AG04449 (cell line): ENCODE measurements at places on chromosomes 5 and 9.

GRCh38 chr5:85545129-85545528 is 1072.6 kb upstream of the COX7C start:
- DNase-seq, result no peak

DNA sequence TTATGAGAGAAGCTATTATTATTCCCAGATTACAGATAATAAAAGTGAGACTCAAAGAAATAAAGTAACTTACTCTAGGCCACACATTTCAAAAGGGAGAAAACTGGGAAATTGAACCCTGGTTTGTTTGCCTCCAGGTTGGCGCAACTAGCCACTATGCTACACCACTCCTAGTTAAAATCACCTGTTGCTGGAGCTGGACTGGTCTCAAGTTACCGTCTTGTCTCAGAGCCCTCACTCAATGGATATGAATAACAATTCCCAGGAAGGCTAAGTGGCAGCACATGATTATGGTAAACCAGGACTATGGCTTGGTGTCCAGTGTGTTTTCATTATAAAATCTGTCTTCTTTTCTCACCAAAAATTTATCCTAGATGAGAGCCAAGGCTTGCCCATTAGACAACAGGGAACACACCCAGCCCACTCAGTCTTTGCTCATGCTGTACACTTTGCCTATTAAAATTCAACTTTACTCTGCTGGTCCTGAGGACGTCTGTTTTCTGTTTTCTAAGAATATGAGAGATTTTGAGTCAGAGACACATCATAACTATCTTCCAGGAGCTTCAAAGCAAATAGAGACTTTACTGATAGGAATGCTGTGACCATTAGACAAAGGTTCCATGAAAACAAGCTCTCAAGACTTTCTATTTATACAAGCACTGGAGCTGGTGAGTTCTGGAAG is 58.1 kb downstream of the ADRB2 start:
- DNase-seq, result no peak

GRCh38 chr9:93255994-93256877 is 72.3 kb downstream of the WNK2 start:
- no peak for DNase-seq

DNA sequence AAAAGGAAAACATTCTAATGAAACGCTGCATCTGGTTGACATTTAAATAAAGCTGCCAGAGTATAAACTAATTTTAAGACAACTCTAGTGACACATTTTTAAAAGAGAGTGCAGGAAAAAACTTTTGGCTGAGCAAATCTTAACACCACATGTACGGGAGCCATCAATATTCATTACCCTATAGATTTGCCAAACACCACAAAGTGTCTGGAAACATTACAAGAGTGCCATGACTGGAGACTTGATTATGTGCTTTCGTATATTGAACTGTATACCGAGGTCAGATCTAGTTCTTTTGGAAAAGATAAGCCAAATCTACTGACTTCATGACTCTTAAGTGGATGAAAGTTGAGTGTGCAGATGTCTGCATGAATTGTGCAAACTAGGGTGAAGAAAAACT is 10.6 kb upstream of the DMRT2 start:
- DNase-seq, result no peak

- no peak for DNase-seq
Measured at GRCh38 chr9:96611302-96611701, 8.3 kb downstream of the CDC14B start.

DNA sequence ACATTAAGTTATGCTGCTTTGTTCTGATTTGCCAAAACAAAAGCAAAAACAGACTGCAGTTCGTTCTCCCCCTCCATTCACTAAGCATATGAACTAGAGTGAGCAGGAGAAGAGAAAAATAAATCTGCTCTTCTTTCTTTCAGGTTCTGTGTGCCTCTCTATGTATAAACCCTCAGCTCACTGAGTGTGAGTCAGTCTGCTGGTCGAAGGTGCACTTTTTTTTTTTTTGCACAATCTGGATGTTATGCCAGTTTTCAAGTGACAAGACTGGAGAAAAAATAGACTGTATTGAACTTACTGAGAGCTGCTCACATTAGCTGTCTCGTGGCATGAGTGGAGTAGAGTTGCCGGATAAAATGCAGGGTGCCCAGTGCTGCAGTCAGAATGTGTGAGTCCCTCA is 244.6 kb upstream of the ATP10B start:
- no peak for DNase-seq

- DNase-seq, result peak; percentile 12
Measured at GRCh38 chr9:83219154-83219923, 156.4 kb upstream of the RASEF start.

DNA sequence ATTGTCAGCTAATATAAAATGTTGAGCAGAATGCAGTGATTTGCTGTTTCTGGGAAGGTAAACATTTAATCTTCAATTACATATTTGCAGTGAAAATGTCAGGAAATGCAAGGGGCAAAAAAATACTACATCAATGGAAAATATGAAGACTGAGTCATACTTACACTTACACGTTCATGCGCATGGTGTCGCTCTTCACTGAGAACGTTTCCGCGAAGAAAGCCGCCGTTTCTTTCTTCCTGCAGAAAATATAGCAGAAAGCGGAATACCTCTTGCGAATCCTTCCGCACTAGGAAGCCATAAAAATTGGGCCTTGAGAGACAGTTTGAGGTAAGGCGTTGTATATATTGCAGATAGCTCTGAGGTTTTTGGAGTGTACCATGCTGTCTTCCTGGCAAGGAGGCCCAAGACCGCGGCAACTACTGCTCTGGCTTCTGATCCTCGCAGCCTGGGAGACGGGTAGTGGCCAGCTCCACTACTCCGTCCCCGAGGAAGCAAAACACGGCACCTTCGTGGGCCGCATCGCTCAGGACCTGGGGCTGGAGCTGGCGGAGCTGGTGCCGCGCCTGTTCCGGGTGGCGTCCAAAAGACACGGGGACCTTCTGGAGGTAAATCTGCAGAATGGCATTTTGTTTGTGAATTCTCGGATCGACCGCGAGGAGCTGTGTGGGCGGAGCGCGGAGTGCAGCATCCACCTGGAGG is at the start of gene PCDHA13:
Gene PCDHA13 (plus strand): TSS at position 236 of the 702 bp plus-strand sequence. CDS start 145 bp downstream, at position 381.
- DNase-seq, result no peak

GRCh38 chr9:87554976-87555375 is 57.3 kb downstream of the DAPK1 start:
- no peak for DNase-seq

DNA sequence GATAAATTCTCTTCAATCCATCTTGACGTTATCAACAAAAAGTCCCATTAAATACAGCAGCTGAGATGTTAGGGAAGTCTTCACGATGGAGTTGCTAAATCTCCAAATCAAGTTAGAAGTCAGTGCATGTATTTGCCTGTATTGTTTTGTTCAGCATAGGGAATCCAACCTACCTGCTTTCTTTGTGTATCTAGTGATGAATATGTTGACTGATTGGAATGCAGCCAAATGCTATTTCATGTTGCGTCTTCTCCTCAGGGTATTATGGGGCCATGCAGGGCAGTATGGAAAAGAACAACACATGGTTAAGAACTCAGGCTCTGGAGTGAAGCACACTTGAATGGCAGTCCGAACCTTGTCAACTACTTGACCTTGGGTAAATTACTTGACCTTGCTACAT is 529.5 kb upstream of the ZNF462 start:
- no peak for DNase-seq

DNA sequence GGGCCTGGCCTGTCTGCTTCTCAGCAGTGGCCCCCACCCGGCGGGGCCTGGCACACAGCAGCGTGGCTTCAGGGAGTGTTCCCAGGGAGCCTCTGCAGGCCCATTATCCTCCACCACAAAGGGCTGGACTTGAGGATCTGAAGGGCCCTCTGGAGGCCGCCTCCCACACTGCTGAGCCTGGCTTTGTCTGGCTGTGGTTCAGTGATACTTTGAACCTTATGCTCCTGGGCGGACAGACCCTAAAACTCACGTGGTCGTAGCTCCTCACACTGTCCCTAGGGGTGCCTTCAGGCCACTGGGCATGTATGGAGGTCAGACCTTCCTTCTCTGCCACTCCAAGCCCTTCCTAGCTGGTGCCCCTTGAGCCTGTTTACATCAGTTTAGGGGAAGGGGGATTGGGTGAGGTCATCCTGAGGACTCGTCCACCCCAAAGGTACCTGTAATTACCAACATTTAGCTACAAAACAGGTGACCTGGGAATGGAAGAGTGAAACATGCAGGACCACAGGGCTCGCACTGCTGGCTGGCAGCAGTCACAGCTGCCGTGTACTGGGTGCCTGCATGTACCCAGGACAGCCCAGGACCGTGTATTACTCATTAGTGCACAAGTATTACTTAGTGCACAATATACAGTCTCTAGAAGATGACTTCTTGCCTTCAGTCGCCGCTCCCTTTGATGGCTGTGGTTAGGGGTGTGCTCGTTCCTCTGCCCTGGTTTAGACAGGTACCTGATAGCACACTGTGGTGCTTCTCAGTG is 8.5 kb downstream of the GRHPR start:
- no peak for DNase-seq

GRCh38 chr9:3750321-3750720 is 224.5 kb upstream of the RFX3 start:
- DNase-seq, result no peak

DNA sequence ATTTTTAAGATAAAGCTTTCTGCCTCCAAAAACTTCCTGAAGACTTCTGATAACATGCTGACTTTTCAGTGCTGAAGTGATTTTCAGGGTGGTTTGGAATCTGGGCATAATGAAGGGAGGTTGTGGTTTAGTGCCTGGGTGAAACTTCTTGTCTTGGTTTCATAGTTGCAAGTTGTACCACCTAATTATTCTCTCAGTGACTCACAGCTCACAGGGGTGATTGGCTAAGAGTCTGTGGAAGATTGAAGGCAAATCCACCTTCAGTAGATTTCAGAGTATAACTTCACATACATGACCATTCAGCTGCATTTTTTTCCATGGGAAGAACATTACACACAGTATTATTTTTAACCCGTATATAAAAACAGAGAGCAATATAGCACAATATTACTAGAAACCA is 199.9 kb downstream of the PTTG1 start:
- DNase-seq, result no peak

GRCh38 chr9:131402073-131402472 is 8.2 kb downstream of the PRRC2B start:
- no peak for DNase-seq

DNA sequence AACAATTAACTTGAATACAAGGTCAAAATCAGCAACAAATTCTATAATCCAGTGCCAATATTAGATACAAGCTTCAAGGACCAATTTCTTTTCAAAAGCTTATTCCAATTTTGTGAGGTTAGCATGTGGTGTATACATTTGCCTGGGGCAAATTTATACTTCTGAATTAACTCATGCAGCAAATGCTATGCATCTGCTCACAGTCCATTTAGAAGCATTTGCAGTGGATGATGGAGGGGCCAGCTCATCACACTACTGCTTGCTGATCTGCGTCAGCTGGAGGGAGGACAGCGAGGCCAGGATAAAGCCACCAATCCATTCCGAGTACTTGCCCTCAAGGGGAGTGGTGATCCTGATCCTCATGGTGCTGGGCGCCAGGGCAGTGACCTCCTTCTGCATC is 474.3 kb upstream of the KIF2A start:
- DNase-seq, result no peak

DNA sequence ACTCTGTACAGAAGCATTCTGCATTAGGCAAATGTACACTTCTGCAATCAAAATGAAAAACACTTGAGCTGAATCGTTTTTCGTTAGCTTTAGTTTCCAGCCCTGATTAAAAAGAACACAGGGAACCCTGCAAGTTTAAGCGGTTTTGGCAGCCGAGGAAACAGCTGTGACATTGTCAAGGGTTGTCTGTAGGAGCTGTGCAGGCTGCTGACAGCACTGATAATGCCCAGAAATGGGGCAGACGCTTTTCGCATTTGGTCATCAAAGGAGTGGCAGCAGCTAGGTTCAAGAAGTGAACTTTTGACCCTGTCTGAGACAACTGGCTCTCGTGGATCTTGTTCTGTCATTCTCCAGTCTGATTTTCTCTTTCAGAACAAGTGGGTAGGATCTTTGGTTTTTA is 165.6 kb upstream of the CCDC152 start:
- DNase-seq, result no peak

DNA sequence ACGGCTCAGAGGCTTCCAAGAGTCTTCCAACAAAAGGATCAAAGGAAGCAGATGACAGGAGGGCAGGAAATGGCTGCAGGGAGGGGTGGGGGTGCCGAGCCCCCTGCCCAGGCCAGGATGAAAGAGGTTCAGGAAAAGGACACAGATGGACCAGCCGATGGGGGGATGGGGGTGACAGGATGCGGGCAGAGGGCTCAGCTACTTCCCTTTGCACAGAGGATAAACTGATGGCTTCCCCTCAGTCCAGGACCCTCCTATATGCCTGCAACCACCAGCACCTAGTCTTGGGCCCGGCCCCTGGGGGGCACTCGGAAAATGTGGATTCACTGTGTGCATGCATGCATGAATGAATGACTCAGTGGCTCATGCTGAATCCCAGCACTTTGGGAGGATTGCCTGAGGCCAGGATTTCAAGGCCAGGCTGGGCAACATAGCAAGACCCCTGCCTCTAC is 148.2 kb downstream of the C9orf50 start:
- DNase-seq, result no peak

GRCh38 chr5:100590867-100591266 is 55.7 kb downstream of the FAM174A start:
- DNase-seq, result no peak

DNA sequence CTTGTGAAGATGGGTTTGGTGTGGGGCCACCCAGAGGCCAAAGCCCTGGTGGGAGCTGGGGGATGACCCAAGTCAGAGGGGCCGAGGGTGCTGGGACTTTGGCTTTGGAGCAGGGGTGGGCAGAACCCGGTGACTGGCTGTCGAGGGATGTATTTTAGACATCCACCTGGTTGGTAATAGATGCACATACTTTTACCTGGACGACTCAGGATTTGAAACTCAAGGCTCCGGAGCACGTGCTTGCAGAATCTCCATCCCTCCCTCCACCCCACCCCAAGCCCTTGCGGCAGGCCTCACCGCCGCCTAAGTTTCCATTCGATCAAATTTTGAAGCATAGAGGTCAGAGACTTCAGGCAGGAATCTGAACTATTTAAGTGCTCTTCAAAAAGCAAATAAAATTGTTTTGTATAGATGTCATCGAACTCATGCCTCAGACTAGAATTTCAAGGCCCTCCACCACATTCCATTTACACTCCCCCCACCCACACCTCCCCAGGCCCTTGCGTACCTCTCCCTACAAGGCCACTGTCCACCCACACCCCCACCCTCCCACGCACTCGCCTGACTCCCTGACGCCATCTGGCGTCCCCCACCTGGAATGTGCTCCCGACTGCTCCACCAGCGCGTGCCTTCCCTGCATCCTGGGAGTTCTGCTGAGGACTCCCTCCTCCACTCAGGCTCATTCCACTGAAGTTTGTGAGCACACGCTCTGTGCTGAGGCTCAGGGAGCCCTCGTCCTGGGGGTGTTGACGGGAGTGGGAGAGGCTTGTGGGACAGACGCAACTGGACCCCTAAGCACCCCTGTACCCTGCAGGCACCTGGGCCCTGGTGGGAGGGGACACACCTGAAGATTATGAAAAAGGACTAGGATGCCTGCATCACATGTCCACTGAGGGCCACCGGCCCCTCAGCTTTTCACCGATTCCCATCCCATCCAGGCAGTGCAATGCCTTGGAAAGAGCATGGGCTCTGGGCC is 56.4 kb upstream of the RPL26L1 start:
- peak; percentile 99 for DNase-seq
